CD4-positive, alpha-beta T cell treated with Interleukin-4 for 4 hours (primary cell): ENCODE measurements at places on chromosomes 16 and 17.

DNA sequence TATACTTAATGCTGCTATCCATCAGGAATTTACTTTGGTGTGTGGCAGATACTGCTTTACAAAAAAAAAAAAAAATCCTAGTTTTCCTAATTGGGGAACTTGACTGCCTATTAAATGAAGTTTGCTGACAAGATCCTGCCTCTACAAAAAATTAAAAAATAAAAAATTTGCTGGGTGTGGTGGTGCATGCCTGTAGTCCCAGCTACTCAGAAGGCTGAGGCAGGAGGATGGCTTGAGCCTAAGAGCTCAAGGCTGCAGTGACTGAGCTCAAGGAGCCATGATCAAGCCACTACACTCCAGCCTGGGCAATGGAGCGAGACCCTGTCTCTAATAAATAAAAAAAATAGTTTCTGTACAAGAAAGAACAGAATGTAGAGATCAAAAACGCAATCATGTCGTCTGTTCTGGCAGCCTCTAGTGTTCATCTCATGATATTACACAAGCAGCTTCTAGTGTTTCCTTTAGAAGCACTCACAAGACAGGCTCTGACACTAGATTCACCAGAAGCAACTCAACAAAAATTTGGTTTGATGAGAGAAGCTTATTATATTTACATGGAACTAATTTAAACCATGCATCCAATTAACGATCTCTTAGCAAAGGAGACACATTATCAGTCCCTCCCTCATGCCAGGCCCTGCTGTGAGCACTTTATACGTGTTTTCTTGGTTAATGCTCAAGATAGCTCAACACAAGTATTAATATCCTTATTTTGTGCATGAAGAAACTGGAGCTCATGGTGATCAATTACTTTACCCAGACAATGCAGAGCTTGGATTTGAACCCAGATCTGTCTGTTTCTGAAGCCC is 6.8 kb upstream of the KRTAP17-1 start:
- peak; percentile 61 for DNase-seq

- DNase-seq: no peak
These were observed 194.0 kb downstream of the SALL1 start for GRCh38 chr16:50957056-50957455.

DNA sequence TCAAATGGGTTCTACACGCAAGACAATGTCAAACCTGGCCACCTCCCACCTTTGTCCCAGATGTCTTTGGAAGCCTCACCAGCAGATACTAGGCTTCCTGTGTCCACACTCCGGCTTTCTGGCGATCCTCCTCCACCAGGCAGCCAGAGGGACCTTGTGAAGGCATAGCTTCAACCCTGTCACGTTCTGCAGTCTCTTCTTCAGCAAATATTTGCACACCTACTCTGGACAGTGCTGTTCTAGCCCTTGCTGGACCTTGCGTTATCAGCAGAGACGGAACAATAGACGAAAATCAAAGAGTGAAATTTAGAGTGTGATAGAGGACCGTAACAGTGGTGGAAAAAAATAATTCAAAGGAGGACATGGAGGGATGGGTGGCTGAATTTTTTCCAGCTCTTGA is 38.5 kb upstream of the KIFC3 start:
- no peak for DNase-seq

DNA sequence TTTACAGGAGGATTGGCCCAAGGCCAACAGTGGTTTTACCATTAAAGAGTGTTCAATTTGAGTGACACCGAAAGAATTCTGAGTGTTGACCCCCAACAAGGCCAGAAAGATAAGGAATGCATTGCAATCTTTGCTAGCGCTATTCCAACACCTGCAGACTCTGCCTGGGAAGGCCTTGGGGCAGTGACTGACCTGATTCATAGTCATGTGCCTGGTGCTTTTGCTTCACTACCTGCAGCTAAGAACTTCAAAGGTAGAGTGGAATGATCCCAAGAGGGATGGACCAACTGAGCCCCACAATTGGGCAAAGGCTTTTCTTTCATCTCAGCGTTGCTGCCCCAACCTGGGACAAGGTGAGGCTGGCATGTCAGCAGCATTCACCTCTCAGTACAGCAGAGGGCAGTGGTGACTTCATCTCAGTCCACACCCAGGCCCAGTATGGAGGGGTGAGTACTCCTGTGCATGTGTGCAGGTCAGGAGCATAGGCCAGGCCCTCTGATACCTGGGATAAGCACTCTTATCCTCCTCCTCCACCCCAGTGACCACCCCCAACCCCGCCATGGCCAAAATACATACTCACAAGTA is 149.6 kb upstream of the GNAO1 start:
- peak; percentile 33 for DNase-seq

DNA sequence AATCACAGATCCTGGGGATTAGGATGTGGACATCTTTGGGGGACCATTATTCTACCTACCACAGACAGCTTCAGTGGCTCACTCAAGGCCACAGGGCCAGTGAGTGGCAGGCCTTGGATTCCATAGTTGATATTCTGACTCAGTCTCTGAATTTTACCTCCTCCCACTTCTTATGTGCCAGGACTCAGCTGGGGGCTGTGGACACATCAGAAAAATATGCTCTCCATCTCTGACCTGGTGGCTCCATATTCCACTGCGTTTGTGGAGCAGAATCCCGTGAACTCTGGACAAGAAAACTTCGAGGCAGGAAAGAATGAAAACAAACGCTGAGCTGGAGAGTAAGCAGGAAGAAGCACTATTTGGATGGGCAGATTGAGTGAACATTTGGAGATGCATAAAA is 301.8 kb upstream of the MAF start:
- no peak for DNase-seq

- DNase-seq: peak; percentile 35
These were observed 88.6 kb downstream of the USP31 start for GRCh38 chr16:23060458-23061320.

DNA sequence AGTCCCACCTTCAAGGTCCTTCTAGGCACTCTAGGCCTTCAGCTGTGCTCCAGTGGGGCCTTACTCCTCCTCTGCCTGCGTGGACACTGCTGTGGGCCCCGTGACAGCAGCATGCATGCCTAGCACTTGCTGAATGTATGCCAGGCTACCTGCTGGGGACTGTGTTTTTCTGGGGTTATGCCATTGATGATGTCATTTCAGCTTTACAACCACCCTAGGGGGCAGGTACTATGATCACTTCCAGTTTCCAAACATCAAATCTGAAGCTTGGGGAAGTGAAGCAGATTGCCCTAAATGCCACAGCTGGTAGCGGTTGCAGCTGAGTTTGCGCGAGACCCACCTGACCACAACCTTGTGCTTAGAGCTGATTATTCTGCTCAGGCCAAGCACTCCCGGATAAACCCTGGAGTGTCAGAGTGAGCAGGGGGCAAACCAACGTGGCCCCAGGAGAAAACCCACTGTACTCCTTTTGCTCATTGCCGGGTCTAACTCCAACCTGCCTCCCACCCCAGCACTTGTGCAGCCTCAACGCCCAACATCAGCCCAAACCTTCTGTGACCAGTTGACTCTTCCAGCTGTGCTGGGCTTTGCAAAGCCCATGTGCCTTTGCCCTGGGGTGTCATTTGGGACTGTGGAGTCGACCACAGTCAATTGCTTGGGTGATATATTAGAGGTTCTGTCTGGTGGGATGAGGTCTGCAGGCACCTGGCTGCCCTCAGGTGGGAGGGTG is 168.4 kb downstream of the ENGASE start:
- DNase-seq: no peak

DNA sequence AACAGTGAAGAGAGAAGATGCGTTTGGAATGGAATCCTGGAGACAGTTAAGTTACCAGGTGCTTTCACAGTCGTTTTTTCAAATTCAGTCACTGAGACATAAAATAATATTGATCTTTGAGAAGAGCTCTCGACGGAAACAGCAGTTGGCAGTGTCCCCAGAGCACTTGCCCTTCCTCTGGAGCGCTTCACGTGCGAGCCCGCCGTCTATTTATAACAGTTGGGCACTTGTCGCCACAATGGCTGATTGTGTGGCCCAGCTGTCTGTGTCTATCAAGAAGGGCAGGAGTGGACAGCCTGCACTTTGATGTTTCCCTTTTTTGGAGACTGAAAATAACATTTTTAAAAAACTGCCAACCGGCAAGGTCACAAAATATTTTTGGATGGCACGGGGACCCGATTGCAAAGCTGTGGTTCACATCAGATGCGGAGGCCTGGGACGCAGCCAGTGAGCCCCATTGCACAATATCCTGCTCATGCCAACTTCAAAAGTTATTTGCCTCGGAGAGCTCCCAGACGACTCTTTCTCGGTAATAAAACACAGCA is 62.9 kb downstream of the ADCY9 start:
- DNase-seq: no peak

GRCh38 chr17:3804503-3804931 is 3.5 kb upstream of the ITGAE start:
- no peak for DNase-seq

- DNase-seq: peak; percentile 59
These were observed at the start of gene ITGB4 for GRCh38 chr17:75720656-75721462. Gene ITGB4 (plus strand): TSS chr17:75721459. CDS start chr17:75724704, 3,245 bp downstream.

DNA sequence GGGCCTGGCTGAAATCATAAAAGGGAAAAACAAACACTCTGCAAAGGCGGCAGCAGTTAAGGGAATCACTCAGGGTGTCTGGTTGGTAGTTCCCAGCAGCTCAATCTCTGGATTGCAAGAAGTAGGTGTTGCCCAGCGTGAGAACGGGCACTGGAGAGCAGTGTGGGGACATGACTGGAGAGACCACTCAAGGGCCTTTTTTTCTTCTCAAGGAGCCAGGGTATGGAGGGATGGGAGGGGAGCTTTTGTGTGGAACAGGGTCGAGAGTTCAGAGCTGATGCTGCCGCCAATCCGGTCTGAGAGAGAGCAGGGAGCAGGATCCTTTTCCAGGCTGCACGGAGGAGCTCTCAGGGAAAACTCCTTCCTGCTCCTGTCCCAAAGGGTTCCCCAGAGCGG is 15.2 kb downstream of the SCNN1B start:
- DNase-seq: no peak

DNA sequence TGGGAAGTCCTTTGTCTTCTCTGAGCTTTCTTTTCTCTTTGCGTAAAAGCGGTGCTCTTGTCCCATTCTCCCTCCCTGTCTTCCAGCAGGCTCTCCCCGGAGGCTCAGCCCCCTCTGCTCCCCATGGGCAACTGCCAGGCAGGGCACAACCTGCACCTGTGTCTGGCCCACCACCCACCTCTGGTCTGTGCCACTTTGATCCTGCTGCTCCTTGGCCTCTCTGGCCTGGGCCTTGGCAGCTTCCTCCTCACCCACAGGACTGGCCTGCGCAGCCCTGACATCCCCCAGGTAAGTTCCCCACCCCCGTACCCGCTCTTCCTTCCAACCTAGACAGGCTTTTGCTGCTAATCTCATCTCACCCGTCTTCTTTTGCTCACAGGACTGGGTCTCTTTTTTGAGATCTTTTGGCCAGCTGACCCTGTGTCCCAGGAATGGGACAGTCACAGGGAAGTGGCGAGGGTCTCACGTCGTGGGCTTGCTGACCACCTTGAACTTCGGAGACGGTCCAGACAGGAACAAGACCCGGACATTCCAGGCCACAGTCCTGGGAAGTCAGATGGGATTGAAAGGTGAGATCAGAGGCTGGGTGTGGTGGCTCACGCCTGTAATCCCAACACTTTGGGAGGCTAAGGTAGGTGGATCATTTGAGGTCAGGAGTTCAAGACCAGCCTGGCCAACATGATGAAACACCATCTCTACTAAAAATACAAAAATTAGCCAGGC is 1.3 kb downstream of the TMEM219 start:
- no peak for DNase-seq

DNA sequence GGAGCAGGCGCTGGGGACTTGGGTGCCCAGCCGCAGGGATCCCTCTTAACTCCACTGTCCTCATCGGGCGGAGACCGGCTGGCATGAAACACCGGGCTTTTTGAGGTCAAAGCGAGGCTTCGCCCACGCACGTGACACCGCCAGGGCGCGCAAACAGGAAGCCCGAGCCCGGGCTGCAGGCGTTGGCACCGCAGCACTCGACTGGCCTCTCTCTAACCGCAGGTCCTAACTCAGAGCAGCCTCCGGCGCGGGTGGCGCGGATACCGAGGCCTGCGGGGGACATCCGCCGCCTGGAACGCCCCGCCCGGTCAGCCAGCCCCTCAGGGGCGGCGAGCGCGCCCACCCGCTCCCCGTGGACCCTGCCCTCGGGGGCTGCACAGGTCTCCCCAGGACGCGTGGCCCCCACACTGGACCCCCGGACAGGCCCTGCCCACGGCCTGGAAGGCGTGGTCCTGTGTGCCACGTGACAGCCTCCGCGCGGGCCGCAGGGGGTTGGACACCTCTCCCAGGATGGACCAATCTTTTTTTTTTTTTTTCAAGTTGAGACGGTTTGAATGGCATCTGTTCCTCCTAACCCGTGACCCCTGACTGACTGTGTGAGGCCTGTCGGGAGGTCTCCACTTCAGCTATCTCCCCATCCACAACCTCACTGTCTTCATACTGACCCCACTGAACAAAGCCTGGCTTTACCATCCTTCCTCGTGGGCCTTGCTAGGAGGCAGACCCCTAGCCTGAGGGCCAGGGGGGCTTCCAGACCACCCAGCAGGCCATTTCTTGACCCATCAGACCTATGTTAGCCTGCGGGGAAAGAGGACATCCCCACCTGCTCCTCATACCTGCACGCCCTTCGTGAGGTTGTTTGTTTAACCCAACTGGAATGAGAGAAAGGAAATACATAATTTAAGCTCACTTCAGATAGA is 8.4 kb upstream of the SLC47A2 start:
- peak; percentile 31 for DNase-seq
